LNCaP clone FGC (cell line): ENCODE measurements at places on chromosomes 4 and X.

GRCh38 chr4:14111730-14112181 lies 484.2 kb upstream of the BOD1L1 start:
- DNase-seq, result peak; percentile 22

GRCh38 chrX:39900777-39901170 lies 197.0 kb downstream of the BCOR start:
- DNase-seq, result no peak

GRCh38 chr4:2802618-2803531 lies 10.0 kb downstream of the SH3BP2 start:
- no peak for DNase-seq

DNA sequence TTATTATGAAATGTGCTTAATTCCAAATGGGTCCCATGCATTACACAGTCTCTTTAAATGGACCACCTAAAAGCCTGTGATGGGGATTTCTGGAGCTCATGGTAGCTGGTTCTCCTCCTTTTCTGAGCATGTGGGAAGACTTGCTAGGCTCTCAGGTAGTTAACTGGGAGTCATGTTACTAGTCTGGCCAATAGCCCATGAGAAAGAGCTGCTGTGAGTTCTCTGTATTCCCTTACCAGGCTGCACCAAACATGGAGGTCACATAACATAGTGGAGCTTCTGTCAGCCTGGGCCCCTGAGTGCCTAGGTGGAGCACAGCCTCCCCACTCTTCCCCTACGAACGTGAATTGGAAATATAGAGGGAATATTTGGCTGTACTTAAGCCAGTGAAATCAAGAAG lies 198.4 kb downstream of the MAML3 start:
- no peak for DNase-seq

DNA sequence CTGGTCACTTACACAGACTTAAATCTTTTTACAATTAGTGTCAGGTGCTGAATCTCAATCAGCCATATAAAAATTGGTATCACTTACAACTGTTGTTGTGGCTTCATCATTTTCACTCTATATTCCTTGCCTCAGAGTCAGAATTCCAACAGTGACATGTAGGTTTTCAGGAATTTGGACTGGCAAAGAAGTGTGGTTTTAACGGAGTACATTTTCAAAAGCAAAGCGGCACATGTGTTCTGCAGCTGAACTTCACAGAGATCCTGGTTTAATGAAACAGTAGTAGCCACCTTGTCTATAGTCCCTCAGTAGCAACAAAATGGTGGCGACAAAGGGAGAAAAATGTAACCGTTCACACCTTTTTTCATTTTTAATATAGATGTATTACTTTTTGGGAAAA lies 486.6 kb downstream of the FAT4 start:
- no peak for DNase-seq

GRCh38 chr4:23856630-23857029 lies 33.2 kb downstream of the PPARGC1A start:
- DNase-seq, result peak; percentile 41

- DNase-seq, result no peak
Measured at GRCh38 chr4:141860974-141861373, 224.6 kb downstream of the IL15 start.

- no peak for DNase-seq
Measured at GRCh38 chrX:10395179-10395578, 225.2 kb downstream of the MID1 start.

- no peak for DNase-seq
Measured at GRCh38 chrX:112784692-112785091, 55.9 kb downstream of the AMOT start.

DNA sequence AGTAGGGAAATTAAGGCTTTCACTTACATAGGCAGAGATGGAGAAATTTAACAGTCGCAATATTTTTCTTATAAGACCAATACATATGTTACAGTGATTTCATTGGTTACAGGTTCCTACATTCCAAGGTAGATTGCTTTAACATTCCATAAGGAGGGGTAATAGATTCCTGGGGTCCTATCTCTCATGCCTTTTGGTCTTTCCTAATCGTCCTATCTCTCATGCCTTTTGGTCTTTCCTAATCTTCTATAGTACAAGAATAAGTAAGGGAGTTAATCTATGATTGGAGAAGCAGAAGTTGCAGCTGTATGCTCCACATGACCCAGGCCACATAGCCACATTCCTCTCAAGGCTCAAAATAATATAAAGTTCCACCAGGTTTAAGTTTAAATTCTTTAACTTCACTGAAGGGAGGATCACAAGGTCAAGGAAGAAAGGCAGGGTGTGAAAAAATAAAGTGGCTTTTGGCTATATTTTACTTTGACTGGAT lies 285.0 kb upstream of the BOD1L1 start:
- DNase-seq, result no peak

- DNase-seq, result no peak
Measured at GRCh38 chr4:75653845-75654503, 19.2 kb downstream of the G3BP2 start.

DNA sequence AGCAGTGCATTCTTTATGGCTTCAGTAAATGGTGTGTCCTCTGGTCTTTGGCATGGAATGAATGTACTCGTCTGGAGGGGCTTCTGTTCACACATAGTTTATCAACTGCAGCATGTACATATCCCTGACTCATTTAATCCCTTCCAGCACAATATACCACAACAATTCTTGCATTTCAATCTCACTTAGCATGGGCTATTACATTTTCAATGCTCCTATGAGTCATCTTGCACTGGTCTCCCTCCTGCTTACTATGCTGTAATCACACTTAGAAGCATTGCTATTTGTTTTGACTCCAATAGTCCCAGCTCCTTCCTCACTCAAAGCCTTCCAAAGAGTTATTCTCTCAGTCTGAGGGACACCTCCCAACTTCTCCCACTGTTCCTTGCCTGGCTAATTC lies 180.9 kb upstream of the NUDT10 start:
- no peak for DNase-seq

DNA sequence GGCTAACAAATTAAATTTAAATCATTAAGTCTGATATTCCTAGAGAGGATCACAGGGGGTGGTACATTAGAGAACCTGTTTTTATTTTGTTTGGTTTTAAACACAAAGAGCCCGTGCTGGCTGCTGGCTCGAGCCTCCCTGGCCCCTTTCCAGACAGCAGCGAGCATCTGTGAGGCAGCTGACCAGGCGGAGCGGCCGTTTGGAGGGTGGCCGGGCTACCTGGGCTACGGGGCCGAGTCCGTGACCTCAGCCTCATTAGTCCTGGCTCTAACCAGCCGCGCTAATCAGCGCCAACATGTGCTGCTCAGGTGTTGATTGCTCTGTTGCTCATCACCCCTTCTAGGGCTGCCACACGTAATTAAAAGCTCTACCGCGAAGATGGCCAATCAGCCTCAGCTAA lies 35.3 kb downstream of the DCTD start:
- peak; percentile 7 for DNase-seq

- no peak for DNase-seq
Measured at GRCh38 chr4:3522326-3522640, 9.9 kb downstream of the LRPAP1 start.

- DNase-seq, result no peak
Measured at GRCh38 chr4:152729466-152729865, 49.7 kb upstream of the TMEM154 start.

DNA sequence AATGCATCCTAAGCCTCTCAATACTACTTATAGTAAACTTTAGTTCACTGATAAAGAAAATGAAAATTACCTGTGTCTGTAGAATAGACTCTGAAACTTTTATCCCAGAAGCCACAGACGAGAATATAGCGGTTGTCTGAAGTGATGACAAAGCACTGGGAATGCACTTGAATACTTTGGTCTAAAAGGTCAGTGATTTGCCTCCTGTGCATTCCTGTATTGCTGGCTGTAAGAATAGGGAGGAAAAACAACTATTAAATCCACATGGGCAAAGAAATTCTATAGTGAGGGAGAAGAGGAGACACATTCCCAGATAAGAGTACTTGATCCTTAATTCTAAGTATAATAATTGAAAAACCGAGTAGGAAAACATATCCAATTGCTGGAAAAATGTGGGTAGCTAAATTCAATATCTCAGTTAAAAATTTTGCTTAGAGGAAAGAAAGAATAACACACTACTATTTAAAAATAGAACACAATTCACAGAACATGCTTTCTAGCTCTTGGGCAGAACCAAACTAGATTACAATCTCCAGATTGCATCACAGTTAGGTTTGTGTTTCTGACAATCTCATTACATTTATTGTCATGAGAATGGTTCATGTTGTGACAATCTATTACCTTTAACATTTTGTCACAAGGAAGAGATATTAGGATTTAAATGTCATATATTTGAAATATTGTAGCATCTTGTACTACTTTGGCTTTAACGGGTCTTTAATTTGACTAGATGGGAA lies 232.1 kb downstream of the DCLK2 start:
- no peak for DNase-seq

DNA sequence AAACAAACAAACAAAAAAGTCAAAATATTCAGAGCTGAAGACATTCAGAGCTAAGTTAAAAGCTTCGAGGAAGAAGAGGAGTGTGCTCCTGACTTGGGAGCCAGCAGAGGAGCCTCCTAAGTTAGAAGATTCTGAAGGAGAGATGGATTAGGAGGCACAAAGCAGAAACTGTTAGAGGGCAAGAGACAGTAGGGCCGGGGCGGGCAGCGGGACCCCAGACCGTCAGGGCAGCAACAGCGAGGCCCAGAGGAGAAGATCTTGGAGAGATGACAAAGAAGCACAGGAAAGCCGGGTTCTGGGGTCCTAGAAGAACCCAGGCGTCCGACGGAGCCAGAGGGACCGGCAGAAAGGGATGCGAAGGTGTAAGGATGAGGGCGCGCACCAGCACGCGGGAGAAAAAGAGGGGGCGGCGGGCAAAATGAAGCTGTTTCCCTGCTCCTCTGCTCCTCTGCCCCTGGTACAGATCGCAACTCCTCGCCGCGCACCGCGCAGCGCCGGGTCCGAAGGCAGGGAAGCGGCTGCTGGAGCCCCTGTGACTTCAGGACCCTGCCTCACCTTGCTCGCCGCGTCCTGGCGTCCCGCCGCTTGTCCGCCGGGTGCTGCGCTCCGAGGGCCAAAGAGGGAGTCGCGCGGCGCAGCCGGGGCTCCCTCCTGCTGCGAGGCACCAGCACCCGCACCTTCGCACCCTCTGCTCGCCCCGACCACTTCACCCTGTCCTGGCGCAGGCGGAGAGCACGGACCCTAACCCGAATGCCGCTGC lies 477 bp downstream of the KLHL13 start:
- DNase-seq, result no peak
